H54 (cell line): ENCODE measurements at places on chromosomes 2 and 18.

GRCh38 chr2:72722492-72723070, 103.3 kb downstream of the EXOC6B start:
- DNase-seq, result no peak

DNA sequence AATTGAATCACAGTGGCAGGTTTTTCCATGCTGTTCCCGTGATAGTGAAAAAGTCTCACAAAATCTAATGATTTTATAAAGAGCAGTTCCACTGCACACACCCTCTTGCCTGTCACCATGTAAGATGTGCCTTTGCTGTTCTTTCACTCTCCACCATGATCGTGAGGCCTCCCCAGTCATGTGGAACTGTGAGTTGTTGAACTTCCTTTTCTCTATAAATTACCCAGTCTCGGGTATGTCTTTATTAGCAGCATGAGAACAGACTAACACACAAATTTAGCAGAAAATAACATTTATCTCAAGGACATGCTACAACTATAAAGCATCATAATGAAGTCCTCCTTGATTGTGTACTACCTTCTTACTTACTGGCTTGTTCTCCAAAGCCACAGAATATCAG, 1526.0 kb downstream of the LRP1B start:
- DNase-seq, result no peak

GRCh38 chr2:30252723-30253701, 21.7 kb downstream of the LBH start:
- no peak for DNase-seq

DNA sequence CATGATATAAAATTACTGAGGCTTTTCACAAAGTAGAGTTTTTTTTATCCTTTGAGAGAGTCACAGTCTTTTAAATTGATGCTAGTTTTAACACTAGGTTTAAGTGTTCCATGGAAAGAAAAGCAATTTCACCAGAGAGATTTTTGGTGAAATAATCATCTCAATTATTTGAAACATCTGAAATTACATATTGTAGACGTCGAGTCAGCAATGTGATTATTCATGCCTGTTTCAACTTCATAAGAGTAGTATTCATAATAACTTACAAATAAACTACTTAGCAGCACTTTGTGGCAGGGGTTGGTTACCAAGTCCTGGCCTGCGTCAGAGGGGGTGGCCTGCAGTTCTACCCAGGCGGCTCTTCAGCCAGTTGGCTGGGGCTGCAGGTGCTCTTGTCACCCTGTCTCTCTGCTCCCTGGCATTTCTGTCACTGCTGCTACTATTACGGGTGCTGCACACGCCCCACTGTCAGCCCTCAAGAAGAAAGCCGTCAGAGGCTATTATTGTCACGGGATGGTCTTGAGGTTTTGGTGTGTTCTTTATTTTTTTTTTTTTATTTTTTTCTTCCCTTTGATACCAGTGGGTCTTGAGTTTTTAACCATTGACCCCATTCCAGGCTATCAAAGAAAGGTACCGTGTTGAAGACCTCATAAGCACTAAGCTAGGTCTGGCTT, 50.4 kb downstream of the MALT1 start:
- no peak for DNase-seq

DNA sequence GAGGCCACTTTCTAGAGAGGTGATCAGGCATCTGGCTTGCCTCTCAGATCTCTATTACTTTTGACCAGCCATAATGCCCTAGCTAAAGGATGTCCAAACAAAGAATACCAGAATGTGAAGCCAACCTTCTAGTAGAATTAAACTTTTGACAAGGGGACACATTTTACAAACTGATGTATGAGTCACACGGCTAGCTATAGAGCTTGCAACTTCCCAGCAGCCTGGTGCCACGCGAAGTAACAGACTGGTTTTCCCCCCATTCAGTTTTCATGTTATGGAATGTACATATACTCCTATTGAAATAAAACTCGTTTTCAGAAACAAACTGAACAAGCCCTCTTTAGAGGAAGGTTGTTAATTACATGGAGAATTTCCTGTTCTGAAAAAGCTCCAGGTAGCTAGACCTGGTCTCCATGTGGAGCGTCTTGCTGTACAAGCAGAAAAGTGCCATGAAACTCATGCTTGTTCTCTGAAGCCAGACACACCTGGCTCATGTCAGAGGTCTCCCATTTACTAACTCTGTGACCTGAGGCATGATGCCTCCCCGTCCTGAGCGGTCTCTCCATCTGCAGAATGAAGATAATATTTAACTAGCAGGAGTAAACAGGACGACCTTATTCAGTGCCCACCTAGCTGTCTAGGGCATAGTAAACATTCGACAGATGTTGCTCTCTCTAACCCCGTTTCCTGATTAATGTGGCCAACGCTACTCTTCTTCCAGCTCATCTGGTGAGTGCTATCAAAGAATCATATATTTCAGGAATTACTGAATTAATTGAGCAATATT, 81.5 kb upstream of the MAP3K20 start:
- DNase-seq, result no peak

- no peak for DNase-seq
Observed at GRCh38 chr2:127410871-127411652, 7.2 kb upstream of the PROC start.

GRCh38 chr18:24928301-24928878, 423.6 kb downstream of the ZNF521 start:
- DNase-seq, result no peak

DNA sequence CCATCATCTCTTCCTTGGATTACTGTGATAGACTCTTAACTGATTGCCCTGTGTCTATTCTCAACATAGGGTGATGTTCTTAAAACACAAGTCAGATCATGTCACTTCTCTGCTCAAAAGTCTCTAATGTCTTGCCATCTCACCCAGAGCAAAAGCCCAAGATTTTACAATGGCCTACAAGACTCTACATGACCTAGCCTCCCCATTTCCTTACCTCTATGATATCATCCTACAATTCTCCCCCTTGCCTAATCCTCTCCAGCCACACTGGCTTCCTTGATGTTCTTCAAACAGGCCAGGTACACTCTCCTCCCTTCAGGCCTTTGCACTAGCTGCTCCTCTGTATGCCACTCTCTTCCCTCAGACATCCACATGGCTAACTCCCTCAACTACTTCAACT, 55.1 kb downstream of the ROCK1 start:
- DNase-seq, result no peak

GRCh38 chr2:200298816-200299215, 7.7 kb upstream of the SPATS2L start:
- DNase-seq, result no peak

DNA sequence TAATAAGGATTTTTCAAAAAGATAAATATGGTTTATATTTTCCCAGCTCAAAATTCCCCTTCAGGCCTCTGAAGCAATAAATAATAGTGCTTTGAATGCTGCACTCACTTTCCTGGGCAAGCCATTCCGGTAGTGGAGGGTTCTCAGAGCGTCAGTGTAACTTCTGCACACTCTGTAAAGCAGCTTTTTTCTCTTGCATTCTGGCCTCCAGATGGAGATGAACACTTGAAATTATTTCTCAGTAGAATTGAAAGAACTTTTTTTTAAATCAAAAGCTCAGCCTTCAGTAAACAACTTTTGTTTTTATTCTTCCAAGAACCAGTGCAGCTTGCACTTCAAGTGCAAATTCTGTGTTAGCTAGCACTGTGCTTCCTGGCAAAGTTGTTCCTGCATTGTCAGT, 281.1 kb upstream of the RAB12 start:
- DNase-seq, result no peak

- DNase-seq, result no peak
Observed at GRCh38 chr2:190986221-190986953, 27.6 kb downstream of the STAT1 start.

- DNase-seq, result no peak
Observed at GRCh38 chr2:30786923-30787685, 20.1 kb downstream of the CAPN13 start.

DNA sequence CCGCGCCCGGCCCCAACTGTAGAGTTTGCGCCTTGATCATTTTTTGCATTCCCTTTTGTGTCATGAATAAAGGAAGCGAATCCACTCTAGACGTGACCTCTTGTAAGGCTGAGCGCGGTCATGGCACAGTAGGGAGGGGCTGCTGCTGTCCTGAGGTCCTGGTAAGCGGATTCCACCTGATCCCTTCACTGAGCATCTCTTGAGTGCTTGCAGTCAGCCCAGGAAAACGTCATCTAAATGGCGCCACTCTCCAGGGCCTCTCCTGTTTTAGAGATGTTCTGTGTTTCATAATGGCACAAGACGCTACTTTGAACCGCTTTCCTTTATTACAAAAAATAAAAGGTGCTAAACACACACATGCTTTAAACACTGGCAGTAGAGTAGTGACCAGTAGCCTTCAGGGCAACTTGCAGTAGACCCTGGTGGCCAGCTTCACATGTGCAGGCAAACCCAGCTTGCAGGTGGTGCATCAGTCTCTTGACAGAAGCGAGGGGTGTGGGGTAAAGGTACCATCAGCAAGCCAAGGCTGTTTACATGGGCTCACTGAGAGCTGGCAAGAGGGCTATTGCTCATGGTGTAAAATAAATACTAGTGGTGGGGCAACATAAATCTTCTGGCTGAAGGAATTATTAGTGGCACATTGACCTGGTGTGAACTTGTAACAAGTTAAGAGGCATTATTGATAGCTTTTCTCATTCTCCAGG, 43.0 kb upstream of the ACKR3 start:
- no peak for DNase-seq

DNA sequence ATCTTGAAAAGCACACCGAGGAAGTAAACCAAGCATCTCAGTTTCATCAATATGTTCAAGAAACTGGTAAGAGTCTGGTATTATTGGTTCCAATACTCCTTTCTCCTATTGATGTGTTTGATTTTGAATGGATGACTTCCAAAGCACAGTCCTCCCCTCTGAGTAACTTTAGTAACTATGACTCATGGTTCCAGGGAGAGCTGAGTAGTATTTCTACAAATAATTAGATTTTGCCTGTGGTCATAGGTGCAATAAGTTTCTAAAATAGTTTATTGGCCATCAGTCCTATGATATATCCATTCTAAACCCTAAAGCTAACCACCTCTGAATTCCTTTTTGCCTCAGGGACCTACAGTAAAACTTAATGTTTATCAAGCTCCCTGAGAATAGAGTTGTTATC, 352.4 kb downstream of the XIRP2 start:
- DNase-seq, result no peak

GRCh38 chr18:27839141-27839540, 337.8 kb downstream of the CDH2 start:
- DNase-seq, result peak; percentile 15

- DNase-seq, result no peak
Observed at GRCh38 chr2:160942476-160943142, 217.6 kb upstream of the TANK start.

GRCh38 chr2:240591226-240591625, 4.7 kb downstream of the CAPN10 start:
- DNase-seq, result no peak

- no peak for DNase-seq
Observed at GRCh38 chr18:26555804-26556553, 7.6 kb upstream of the KCTD1 start.

DNA sequence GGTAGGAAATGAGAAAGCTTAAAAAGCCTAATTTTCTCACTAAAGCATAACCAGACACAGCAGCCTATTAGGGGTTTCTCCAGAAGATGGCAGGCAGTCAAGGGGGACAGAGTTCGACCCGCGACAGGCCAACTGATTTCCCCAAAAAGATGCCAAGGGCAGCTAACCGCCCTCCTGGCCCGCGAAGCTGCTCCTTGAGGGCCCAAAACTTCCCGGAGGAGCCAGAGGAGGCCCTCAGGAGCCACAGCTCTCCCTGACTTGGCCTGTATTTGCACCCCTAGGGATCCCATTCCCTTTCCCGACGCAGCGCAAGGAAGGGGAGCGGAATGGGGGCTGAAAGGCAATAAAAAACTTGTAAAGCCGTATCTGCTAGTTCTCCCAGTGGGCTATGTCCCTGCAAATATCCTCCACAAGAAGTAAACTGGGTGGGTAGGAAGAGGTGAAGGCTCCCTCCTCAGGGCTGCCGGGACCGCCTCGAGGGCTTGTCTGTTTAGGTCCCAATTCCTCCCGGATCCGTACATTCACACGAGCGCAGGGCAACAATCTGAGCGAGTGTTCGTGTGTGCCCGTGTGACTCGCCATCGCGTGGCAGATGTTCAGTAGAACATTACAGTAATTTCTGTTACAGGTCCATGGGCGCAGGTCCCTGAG, 756 bp upstream of the NAGK start:
- no peak for DNase-seq

DNA sequence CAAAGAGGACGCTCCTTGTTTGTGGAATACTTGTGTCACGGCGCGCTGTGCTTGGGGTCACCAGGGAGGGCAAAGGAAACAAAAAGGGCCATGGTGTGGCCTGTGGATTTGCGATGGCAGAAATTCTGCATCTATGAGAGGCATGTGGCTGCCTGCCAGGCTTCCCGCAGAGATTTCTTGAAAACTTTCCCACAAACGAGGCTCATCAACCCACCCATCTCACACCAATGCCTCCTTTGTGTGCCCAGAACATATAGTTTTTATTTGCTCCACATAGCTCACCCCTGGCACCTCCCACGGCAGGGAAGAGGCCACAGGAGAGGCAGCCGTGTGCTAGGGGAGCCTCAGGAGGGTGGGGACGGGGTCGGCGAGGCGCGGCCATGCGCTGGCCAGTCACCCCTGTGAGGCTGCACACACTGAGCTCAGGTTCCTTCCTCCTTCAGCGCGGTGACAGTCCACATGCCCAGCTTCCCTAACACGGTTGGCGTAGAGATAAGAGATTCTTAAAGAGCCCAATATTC, 100.3 kb downstream of the MBP start:
- DNase-seq, result no peak
